CD8-positive, alpha-beta memory T cell (primary cell): ENCODE measurements at places on chromosomes 3 and 15.
A peak's percentile ranks its signal among the peaks of the same experiment; 100 is the strongest.

- no peak for DNase-seq
Observed at GRCh38 chr3:15645246-15645645, 43.7 kb downstream of the BTD start.

DNA sequence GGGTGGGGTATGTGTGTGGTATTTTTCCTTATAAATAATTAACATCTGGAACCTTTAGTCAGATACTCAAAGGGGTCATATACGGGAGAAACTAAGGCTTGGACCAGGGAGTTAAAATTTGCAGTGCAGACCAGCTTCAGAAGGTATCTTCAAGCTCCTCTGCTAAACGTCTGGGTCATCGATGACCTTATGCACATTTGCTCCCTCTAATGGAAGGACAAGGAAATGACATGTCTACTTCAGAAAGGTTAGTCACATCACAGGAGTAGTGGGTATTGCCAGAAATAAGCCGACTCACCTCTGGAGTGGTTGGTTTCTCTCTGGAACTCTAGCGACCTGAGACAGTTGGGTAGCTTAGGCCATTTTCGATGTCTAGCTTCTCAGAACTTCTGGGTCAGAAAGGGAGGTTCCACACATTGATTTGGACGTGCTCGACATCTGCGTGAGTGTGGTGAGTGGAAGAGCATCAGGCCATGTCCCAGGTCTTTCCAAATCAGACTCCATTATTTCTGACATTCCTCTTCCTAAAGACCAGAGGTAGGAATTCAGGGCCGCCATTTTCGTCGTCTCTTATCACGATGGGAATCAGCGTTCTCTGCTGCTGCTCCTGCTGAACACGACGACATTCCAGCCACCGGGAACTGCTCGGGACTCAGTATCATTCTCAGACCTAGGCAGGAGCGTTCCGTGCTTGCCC, 31.8 kb upstream of the RASA2 start:
- DNase-seq: peak; percentile 55

- DNase-seq: no peak
Observed at GRCh38 chr3:187205683-187206082, 8.4 kb downstream of the RTP1 start.

GRCh38 chr3:26621906-26622620, 509 bp upstream of the LRRC3B start:
- no peak for DNase-seq

- no peak for DNase-seq
Observed at GRCh38 chr3:133570937-133571320, 2.6 kb upstream of the CDV3 start.

GRCh38 chr3:195186041-195186709, 84.8 kb downstream of the XXYLT1 start:
- no peak for DNase-seq

DNA sequence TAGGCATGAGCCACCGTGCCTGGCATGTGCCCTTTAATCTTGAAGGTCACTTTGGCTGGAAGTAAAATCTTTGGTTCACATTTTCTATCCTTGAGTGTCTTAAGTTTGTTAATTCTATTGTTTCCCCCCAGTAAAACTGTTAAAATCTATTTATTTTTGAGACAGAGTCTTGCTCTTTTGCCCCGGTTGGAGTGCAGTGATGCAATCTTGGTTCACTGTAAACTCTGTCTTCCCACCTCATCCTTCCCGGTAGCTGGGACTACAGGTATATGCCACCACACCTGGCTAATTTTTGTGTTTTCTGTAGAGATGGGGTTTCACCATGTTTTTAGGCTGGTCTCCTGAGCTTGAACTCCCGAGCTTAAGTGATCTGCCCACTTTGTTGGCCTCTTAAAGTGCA, 7.7 kb downstream of the PPP4R2 start:
- no peak for DNase-seq

DNA sequence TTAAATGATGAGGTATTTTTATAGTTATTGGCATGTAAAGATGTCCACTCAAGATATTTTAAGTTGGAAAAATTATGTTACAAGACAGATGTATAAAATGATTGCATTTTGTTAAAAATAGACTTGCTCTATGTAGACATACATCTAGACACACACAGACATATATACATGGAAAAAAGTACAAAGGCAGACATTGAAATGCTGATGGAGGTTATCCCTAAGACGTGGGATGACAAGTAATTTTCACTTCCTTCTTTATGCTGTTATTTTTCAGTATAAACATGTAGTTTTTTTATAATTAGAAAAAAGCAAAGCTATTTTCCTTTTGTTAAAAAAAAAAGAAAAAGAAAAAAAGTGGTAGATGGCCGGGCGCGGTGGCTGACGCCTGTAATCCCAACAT, 7.2 kb downstream of the HOMER2 start:
- DNase-seq: no peak

- DNase-seq: no peak
Observed at GRCh38 chr3:7112523-7113056, 251.7 kb downstream of the GRM7 start.

DNA sequence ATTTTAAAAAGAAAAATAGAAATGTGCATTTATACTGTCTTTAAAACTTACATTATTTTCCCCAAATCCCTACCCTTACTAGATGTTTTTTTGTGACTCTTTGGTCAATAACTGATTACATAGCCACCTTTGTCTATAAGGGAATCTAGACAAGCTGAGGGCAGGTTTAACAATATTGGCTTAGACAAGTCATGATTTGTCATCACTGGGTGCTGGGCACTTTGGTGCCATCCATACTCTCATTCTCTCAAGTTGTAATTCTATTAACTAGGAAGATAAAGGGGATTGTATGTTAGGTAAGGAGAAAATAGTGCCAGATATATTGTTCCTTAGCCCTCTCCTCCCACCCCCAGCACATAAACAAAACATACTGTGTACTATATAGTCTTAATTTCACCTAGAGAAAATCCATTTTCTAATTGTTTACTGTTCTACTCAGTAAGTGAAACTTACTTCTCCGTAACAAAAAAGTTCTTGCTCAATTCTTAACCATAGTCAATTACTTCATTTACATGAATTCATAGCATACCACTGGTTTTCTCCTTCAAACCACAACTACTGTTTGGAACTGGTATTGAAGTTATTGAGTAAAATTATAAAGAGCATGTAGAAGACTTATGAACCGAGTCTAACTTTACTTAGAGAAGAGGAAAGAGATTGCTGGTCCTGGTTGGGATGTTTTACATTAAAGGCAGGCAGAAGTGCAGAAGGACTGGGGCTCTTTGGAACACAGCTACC, 877.1 kb downstream of the PDCD6IP start:
- DNase-seq: no peak

DNA sequence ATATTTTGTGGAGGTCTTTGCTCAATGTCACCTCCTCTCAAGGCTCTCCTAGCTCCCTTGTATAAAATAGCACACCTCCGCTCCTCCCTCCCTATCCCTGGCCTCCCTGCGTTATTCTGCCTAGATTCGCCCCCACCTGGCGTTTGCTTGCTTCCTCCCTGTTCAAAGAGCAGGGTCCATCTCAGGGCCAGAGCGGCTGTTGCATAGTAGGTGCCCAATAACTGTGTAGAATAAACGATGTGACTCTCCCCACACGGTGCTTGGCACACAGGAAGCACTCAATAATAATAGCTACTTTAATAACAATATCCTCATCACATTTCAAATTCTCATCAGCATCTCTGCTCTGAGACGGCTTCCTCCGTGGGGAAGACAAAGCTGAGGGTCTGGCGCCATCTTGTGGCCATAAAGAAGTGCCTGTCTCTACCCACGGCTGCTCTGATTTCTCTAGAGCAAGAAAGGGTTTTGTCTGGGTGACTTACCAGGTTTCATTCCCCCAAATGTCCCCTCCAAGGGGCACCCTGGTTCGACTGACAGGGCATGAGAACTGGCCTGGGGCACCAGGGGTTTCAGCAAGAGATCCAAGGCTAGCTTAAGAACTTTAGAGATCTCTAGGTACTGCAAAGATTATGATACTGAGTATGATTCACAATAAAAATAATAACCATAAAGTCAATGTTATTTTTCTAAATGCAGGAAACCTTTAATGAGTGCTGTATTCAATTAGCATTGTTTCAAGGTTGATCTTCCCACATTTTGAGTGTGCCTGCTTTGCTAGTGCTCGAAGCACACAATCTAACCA, 16.1 kb downstream of the CD276 start:
- DNase-seq: peak; percentile 61

DNA sequence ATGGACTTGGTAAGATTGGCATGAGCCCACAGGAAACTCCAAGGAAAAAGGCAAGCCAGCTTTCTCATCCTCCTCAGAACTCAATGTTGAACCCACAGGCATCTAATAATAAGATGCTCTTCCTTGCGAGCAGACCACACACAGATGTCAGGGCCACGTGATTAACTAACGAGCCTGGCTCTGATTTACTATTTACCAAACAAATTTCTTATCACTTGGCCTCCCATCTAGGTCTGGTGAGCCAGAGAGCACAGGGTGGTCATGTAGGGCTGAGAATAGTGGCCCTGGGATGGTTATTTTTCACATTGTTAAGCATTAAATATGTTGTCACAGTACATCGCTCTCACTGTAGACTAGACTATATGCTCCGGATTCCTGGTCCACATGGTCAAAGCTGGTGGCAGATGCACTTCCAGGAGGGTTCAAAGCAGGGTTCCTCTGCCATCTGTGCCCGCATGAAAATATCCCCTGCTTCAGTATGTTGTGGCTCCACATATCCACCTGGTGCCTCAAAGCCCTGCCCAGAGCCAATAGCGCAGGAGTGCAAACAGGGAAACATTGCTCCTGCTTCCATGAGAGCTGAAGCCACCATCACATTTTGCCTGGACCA, 472.5 kb upstream of the WNT5A start:
- no peak for DNase-seq

DNA sequence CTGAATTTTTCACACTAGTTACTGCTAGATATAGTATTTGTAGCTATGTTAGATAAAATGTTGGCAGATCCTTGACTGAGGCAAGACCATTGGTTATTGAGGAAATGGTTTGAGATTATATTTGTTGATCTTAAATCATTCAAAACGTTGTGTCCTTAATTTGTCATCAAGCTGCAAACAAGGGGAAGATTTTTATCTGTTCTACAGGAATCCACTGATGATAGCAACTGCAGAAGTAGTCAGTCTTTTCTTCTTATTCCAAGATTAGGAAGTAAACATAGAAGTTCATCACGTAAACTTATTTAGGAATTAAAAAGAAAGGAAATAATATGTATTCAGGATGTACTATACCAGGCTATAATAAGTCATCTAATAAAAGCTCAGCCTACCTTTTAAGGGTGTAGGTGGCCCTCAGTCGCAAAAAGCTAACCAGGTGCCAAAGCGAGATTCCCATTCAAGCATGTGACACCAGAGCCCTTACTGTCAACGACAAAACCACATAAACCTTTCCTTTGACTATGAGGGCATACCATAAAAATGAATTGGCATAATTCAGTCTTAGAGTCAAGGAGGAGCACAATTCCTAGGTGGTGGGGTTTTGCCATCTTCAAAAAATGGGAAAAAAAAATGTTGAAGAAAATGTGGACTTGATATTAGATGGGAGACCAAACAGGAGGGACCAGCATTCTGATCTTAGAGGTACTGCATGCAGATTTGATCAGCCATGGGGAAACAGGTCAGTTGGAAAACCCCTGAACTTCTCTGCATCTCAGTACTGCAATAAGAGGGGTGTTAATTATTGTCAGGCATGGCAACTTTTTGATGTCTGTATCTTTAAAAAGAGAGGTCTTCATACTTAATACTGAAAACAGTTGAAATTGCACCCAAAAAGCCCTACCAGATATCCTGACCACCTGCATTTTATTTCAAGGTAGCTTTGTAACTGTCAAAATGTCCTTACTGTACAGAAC, 212.5 kb upstream of the UBE2E1 start:
- DNase-seq: no peak

- no peak for DNase-seq
Observed at GRCh38 chr15:83398626-83399025, 48.5 kb upstream of the SH3GL3 start.

GRCh38 chr15:96515371-96515770, 184.9 kb downstream of the NR2F2 start:
- no peak for DNase-seq

- no peak for DNase-seq
Observed at GRCh38 chr3:157355276-157355675, 81.4 kb upstream of the PTX3 start.

DNA sequence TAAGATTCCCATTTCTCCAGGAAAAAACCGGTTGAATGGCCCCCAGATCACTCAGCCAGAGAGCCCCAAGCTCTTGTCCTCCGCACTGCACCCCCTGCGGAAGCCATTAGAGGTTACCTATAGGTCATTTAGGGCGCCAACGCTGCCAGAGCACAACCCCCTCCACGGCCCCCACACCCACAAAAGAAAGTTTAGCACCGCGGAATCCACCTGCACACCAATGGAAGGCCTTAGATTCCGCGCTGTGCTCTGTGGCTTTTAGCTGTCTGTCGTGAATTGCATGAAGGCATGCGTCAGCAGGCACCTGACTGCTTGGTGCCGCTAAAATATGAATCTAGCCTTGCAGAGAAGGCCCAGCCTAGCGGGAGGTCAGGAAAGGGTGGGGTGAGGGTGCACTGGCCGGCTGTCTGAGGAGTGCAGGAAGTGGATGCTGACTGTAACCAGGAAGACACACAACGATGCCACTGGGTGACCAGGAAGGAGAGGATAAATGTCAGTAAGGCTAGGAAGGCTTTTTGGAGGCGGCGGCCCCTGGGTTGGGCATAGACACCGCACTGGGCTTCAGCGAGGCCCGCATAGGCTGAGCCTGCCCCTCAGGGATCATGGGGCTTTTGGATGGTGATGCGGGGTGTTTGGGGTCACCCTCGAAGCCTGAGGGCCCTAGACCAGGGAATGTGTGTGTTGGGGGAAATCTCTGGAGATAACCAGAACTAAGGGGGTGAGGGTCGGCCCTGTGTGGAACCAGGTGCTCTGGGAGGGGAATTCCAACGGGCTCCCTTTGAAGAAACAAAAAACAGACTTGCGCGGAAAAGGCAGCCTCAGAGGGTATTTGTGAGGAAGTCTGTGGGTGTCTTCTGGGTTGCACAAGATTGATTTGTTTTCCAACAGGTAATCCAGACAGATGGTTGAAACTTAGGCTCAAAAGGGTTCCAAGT, 976 bp upstream of the NUP210 start:
- DNase-seq: peak; percentile 75

- no peak for DNase-seq
Observed at GRCh38 chr3:136883967-136884720, 22.1 kb downstream of the NCK1 start.

DNA sequence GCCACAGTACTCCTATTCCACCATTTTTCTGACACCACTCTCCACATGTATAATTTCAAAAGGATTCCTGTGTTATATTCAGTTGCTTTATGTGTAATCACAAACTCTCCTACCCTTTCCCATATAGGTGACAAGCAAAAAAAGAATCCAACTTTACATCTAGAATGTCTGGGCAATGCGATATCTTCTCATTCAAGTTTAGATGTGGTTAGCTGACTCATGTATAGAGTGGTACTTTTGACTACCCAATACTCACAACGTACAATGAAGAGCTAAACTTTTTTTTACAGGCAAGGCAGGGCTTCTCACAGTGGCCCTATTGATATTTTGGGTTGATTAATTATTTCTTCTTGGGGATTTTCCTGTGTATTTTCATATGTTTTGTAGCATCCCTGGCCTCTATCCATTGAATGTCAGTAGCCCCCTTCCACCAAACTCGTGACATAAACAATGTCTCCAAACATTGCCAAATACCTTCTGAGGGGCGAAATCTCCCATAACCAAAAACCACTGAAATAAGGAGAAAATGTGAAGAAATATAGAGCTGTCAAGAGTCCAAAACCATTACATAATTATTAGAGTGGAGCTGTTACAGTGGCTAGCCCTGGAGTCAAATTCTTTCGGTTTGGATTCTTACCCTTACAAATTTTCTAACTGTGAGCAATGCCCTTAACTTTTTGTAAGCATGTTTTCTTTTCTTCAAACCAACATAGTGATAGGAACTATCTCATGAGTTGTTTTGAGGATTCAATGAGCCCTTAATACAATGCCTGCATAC, 342.6 kb downstream of the NSUN3 start:
- no peak for DNase-seq
